ENCODE measurements at places on chromosomes 5 and 9.

DNA sequence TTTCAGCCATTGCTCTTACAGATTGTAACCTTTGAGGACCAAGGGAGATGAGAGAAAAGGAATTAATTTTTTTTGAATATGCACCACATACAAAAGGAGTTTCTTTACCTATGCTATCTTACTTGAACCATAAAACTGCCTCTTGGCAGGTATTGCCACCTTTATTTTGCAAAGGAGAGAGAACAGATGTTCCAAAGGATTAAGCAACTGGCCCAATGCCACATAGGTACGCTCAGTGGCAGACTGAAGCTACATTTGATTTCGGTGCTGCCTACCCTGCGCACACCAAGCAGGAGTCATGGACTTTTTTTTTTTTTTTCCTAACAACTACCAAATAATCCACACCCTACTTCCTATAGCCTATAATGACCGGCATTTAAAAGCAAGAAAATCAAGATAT is 43.1 kb downstream of the SAXO1 start:
- no peak for DNase-seq

GRCh38 chr5:147892696-147893296 is 13.5 kb downstream of the C5orf46 start:
- DNase-seq = no peak

- no peak for DNase-seq
Measured at GRCh38 chr9:79254900-79255650, 316.7 kb upstream of the TLE4 start.

- DNase-seq = no peak
Measured at GRCh38 chr9:84436386-84437109, 96.0 kb upstream of the SLC28A3 start.

DNA sequence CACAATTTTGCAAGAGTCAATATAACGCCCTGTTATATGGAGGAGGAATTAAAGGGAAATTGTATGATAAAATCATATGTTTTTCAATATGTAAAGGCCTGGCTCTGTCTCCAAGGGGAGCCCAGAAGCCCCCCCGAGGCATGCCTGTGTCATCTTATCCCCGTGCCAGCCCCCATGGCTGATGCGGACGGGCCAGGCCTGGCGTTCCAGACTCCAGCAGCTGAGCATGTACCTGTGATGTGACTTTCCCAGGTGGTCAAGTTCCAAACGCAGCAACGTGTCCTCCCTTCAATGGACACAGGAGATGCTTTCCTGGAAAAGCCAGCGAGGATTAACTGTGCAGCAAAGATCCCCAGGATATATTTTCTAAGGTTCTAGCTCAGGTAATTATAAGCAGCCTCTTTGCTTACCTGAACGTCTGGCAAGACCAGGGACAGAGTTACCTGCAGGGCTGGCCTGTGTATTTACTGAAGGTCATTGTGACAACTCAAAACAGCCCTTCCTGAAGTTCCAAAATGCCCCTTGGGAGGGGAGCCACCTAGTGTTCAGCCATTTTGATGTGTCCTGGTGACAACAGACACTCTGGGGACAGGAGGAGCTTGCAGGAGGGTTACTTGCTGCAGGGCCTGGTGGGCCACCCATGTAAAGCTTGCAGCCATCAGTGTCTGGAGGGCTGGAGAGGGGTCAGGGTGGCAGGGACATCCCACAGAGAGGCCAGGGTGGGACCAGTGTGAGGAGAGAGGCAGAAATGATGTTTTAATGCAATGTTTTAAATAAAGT is 53.3 kb upstream of the RNU6ATAC start:
- DNase-seq = no peak

DNA sequence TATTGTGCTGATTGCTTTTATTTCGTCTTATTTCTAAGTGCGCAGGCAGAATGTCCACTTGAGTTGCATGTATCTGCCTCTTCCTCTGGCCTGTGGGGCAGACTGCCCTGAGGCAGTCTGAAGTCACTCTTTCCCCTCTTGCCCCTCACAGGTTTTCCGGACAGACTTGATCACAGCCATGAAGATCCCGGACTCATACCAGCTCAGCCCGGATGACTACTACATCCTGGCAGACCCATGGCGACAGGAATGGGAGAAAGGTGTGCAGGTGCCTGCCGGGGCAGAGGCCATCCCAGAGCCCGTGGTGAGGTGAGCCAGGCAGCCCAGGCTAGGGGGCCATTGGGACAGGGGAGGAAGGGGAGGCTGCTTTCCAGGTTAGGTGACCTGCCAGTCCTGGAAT is 26.4 kb downstream of the JADE2 start:
- no peak for DNase-seq

DNA sequence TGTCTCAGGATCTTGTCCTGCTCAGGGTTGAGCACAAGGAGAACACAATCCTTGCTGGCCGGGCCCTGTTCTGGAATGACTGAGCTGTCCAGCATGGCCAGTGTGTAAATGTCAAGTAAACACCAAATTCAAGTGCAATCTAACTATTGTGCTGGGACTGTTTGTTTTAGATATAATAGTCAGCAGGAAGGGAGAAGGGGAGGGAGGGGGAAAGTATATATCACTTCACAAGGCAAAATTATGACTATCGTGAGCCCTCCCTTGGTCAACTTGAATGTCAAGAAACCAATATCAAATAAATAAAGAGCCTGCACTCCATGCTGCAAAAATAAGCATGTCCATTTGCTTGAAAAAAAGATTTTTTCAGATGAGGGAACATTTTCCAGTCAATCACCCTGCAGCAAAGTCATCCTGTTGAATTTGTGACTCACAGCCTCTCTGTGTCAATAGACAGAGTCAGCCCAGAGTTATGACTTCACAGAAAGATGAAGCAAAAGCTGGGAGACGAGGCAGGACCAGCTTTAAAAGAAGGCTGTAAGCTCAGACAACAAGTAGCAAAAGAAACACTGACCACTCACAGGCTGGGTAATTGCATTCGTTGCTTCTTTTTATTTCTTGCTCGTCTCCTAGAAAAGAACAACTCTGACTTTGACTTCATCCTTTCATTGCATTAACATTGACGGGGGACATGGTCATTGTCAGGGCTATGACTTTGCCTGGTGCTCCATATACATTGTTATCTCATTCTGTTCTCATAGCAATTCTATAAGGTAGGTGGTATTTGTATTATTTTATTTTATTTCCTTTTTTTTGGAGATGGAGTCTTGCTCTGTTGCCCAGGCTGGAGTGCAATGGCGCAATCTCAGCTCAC is 15.3 kb upstream of the KLF4 start:
- DNase-seq = no peak

DNA sequence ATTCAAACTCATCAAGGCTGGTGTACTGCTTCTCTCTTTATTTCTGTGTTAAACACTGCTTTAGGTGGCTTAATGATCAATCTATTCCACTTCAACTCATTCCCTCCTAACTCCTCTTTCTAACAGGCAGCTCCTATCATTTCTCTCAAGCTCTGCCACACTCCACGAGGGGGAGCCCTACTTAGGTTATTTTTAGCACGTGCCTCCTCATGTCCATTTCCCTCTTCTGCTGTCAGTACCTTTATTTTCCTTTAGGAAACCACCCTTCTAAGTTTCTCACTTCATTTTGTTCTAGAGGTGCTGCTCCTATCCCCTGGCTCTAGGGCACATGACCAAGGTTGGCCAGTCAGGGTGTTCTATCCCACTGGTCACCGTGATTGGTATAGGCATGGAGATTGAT is 6.7 kb upstream of the BRINP1 start:
- DNase-seq = no peak

- no peak for DNase-seq
Measured at GRCh38 chr9:109026306-109026705, 13.0 kb upstream of the CTNNAL1 start.

GRCh38 chr5:30030101-30030500 is 1163.4 kb upstream of the CDH6 start:
- DNase-seq = no peak

- DNase-seq = no peak
Measured at GRCh38 chr5:87541676-87542075, 128.9 kb upstream of the CCNH start.

DNA sequence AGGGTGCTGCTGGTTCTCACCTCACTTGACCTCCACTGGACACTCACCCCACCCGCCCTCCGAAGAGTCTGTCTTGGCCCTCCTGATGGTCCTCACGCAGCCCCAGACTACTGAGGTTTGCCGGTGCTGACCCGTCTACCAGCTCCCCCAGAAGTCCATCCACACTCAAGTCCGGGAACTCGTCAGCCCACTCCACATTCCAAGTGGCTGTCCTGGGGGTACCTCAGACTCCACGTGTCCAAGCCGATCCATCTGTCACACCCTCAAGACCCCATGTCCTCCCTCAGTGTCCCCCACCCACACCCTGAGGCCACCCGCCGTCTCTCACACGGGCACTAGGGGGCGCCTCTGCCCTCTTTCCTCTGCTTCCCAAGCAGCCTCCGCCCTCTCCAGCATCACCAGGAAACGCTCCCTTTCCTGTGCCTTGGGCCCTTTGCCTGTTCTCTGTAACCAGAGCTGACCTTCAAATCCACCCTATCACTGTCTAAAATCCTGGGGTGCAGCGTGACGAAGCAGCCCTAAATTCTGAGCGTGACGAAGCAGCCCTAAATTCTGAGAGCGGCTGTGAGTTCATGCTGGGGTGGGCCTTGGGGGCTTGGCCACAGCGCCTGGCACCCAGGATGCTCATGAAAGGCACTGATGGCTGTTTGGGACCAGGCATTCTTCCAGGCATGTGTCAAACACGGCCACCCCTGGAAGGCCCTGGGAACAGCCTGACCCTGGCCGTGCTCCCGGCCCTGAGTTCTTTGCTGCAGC is 95.7 kb downstream of the KCNT1 start:
- peak; percentile 5 for DNase-seq

DNA sequence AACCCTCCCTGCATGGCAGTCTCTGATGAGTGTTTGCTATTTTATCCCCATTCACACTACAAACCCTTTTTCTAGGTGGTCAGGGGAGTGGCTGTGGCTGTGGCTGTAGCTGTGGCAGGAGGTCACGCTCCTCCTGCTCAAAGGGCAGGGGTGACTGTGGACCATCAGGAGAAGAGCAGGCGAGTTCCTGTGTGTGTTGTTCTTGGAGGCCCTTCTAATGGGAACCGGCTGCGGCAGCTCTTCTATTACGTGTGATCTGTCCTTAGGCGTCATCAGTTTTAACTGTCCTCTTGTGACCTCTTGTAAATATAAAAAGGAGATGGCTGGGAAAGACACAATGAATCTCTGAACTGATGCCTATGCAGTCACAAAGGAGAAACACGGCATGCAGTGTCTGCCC is 65.1 kb downstream of the ANKH start:
- no peak for DNase-seq

DNA sequence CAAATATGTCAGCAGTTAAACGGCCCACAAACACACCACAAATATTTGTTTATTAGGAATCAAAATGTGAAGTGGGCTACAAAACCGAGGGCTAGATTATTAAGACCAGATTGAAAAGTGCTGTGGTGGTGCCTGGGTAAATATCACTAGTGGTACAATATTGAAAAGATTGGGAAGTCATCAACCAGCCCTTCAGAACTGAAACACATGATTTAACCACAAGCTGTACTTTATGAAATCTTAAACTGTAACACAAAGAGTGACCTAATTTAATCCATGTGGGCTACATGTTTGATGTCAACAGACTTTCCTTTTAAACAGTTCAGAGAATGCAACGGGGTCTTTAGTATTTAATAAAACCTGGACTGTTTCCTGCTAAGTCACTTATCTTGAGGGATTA is 182.3 kb downstream of the SPATA31D1 start:
- no peak for DNase-seq

DNA sequence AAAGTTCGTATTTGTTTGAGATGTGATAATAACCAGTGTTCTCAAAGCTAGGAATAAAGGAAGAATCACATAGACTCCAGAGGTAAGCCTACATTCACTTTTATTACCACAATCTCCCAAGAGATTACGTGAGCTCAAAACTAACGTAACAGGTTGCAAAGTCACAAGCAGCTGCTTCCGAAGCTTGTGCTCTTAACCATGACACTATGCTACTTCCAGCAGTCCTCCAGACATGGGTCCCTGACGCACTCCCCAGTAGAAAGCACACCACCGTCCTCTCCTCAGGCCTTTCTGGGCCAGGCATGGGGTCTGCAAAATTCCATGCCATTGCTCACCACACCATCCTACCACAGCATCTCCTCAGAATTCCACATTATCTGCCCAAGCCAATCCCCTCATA is 84.6 kb downstream of the PAX5 start:
- DNase-seq = no peak

- DNase-seq = no peak
Measured at GRCh38 chr9:124218987-124219461, 38.7 kb upstream of the NEK6 start.

GRCh38 chr9:108850293-108850897 is 5.4 kb downstream of the ACTL7B start:
- no peak for DNase-seq

- DNase-seq = no peak
Measured at GRCh38 chr9:127838375-127839078, 15.9 kb downstream of the ENG start.

- no peak for DNase-seq
Measured at GRCh38 chr5:18811661-18812060, 1176.3 kb downstream of the CDH18 start.

DNA sequence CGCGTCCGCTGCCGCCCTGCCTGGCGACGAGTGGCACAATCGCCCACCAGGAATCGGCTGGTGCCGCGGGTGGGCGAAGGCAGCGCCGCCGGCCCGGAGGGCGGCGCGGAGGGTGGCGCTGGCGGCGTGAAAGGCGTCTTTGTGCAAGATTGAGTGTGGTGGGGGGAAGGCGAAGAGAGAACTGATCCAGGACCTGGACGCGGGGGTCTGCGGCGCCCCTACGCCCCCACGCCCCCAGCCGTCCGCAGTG is 4.6 kb upstream of the RGMB start:
- no peak for DNase-seq

GRCh38 chr9:19895006-19895405 is 106.2 kb upstream of the SLC24A2 start:
- DNase-seq = no peak

- DNase-seq = no peak
Measured at GRCh38 chr5:115557667-115558387, 13.3 kb upstream of the FEM1C start.

- no peak for DNase-seq
Measured at GRCh38 chr9:17721954-17722353, 143.1 kb downstream of the SH3GL2 start.

GRCh38 chr5:110908848-110909247 is 162.7 kb upstream of the TSLP start:
- no peak for DNase-seq

GRCh38 chr9:21968331-21969010 is 25.7 kb downstream of the CDKN2A start:
- DNase-seq = no peak

GRCh38 chr9:104506565-104506964 is 2.5 kb downstream of the OR13F1 start:
- DNase-seq = no peak

GRCh38 chr5:112348387-112348786 is 70.7 kb downstream of the EPB41L4A start:
- DNase-seq = no peak

DNA sequence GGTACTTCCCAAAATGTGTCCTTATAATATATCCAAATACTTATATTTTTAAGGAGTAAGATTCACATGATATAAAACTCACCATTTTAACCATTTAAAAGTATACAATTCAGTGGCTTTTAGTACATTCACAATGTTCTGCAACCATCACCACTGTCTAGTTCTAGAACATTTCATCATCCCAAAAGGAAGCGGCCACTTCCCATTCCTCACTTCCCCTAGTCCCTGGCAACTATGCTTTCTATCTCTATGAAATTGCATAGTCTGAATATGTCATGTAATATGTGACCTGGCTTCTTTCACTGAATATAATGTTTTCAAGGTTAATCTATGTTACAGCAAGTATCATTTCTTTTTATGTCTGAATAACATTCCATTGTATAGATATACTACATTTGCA is 615.1 kb upstream of the SGCD start:
- DNase-seq = no peak

GRCh38 chr5:107719034-107719606 is 48.4 kb upstream of the EFNA5 start:
- no peak for DNase-seq

- DNase-seq = no peak
Measured at GRCh38 chr5:16809395-16810207, 126.5 kb downstream of the MYO10 start.
